Sigmoid colon (tissue), 7 donors: ENCODE measurements at places on chromosomes 7 and 10. TPM values are rescaled to one million over a fixed set of nuclear protein-coding genes. Genes with fewer than 3 reads are reported as not detected.

The FAM237B gene
- not detected for total RNA-seq

The CPVL gene
- total RNA-seq: 23.7 TPM

The OR2A12 gene
- total RNA-seq: not detected

- H3K36me3 ChIP-seq: no peaks in the 10 kb centered on the region
- no peak overlapping the region for H3K4me3 ChIP-seq
- H3K27ac ChIP-seq: no peak overlapping the region
Measured at GRCh38 chr7:28222636-28223035, 42.0 kb upstream of the JAZF1 start.

- no peaks in the 10 kb centered on the region for H3K27me3 ChIP-seq
- H3K36me3 ChIP-seq: no peaks in the 10 kb centered on the region
- H3K27ac ChIP-seq: no peak overlapping the region
Measured at GRCh38 chr7:44533301-44534055, 7.7 kb downstream of the NPC1L1 start.

DNA sequence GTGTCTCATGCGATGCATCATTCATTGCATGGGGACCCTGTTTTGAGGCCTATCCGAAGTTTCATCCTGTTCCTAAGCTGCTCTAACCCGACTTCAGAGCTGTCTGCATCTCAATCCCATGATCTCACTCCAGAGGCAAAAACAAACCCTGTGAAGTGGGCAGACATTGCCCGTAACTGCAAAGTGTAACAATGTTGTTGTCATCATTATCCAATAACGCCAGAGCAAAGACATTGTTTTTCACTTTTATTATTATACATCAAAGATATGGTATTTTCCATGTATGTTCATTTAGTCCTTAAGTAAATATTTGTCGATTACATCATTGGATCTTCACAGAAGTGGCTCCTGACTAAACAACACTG is 246.7 kb downstream of the KLF6 start:
- no peak overlapping the region for H3K4me3 ChIP-seq
- no peaks in the 10 kb centered on the region for H3K36me3 ChIP-seq
- H3K4me1 ChIP-seq: peaks cover 26% of the 10 kb centered on the region
- H3K27me3 ChIP-seq: no peaks in the 10 kb centered on the region

GRCh38 chr7:128889121-128889520 is 21.4 kb downstream of the KCP start:
- peaks cover 10% of the 10 kb centered on the region for H3K4me1 ChIP-seq
- H3K27me3 ChIP-seq: peaks cover 38% of the 10 kb centered on the region
- no peak for DNase-seq
- H3K27ac ChIP-seq: no peak overlapping the region
- no peak overlapping the region for H3K4me3 ChIP-seq

DNA sequence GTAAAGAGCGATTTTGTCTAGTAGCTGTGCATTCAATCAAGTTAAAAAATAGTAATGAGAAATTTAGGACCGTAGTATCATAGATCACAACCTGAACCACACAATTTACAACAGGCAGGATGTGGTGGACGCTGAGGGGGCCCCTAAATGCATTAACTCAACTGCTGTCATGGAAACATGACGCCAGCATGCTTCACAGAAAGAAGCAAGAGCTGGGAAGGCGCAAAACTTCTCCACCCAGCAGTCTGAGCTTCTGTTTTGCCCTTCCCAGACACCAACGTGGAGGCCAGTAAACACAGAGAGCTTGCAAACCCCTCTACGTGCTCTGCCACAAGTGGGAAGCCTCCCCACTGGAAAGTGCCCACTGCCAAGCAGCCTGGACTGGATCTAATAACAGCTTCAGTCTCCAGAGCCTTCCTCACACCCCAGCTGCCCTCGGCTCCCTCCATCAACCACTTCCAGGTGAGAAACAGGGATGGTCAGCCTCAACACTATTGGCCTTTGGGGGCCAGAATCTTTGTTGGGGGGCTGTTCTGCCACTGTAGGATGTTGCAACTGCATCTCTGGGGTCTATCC is 151.8 kb downstream of the SFMBT2 start:
- H3K27ac ChIP-seq: no peak overlapping the region
- peaks cover 19% of the 10 kb centered on the region for H3K4me1 ChIP-seq
- DNase-seq: no peak
- H3K27me3 ChIP-seq: no peaks in the 10 kb centered on the region
- H3K36me3 ChIP-seq: no peaks in the 10 kb centered on the region

DNA sequence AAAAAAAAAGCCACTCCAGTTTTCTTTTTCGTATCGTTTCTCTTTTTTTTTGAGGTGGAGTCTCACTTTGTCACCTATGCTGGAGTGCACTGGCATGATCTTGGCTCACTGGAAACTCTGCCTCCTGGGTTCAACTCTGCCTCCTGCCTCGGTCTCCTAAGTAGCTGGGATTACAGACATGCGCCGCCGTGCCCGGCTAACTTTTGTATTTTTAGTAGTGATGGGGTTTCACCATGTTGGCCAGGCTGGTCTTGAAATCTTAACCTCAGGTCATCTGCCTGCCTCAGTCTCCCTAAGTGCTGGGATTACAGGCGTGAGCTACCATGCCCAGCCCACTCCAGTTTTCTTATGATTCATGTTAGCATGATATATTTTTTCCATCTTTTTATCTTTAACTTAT is 92.7 kb downstream of the ANKRD61 start:
- H3K27me3 ChIP-seq: no peaks in the 10 kb centered on the region
- H3K4me1 ChIP-seq: no peaks in the 10 kb centered on the region
- no peak overlapping the region for H3K4me3 ChIP-seq
- H3K36me3 ChIP-seq: peaks cover 13% of the 10 kb centered on the region

GRCh38 chr7:69747144-69747543 is 148.9 kb downstream of the AUTS2 start:
- H3K36me3 ChIP-seq: no peaks in the 10 kb centered on the region
- no peak overlapping the region for H3K4me3 ChIP-seq
- no peaks in the 10 kb centered on the region for H3K27me3 ChIP-seq
- H3K4me1 ChIP-seq: peaks cover 3% of the 10 kb centered on the region
